NCI-H446 treated with DMSO at 0.1 percent for 48 hours (cell line): ENCODE measurements at places on chromosomes 12 and 14.

DNA sequence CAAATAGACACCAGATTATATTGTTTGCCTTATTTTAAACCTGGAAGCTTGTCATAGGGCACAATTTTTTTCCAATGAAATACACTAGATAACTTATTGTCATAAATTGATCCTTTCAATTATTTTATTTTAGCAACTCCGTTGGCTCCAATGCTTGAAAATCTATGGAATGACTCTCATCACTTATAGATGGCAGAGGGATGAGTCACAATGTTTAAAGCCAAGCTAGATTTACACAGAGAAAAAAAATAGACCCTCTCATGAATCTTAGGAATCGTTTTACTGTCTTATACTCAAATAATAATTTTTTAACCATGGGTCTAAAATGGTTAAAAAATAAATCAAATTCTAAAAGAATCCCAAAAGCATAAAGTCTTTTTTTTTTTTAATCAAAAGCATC lies 1276.6 kb upstream of the FLRT2 start:
- no peak for DNase-seq

DNA sequence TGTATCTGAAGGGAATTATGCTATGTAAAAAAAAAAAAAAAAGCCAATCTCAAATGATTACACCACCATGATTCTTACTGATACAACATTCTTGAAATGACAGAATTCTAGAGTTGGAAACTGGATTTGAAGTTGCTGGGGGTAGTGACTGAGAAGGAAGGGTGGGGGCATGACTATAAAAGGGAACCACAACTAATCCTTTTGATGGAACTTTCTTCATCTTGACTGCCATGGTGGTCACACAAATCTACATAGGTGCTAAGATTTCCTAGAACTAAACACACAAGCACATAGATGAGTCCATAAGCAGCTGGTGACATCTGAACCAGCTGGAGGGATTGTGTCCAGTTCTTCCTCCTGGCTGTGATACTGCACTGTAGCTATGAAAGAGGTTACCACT lies 51.4 kb downstream of the CLMN start:
- no peak for DNase-seq

GRCh38 chr14:46482200-46482599 lies 169.4 kb downstream of the RPL10L start:
- DNase-seq, result no peak

DNA sequence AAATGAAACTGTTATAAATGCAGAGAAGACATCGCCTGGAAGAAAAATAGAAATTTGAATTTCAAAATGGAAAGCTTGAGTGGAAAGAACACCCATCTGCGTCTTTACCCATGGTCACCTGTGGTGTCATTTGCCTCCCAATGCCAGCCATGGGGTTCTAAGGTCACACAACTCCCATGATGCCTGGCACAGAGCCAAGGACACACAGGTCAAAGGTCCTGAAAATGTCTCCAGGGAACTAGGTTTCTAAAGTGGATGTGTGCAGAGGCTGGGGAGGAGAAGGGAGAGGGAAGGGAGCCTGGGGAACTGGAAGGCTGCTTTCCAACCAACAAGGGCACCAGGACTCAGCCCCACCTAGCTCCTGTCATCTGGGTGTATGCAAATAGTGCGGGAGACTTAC lies 724.0 kb upstream of the TMEM132C start:
- no peak for DNase-seq

GRCh38 chr14:39417014-39417413 lies 15.2 kb downstream of the FBXO33 start:
- DNase-seq, result no peak

- DNase-seq, result no peak
These were observed 317.5 kb upstream of the RTL1 start for GRCh38 chr14:101220921-101221510.
